ENCODE measurements at places on chromosomes 6 and 20.

- no peak for DNase-seq
Measured at GRCh38 chr6:41955412-41955811, 13.8 kb upstream of the CCND3 start.

- DNase-seq, result no peak
Measured at GRCh38 chr6:71499667-71500066, 211.1 kb downstream of the OGFRL1 start.

- no peak for DNase-seq
Measured at GRCh38 chr6:11609324-11610071, 71.9 kb downstream of the TMEM170B start.

- no peak for DNase-seq
Measured at GRCh38 chr6:64644024-64644423, 1008.4 kb downstream of the PHF3 start.

- DNase-seq, result peak; percentile 6
Measured at GRCh38 chr6:3569816-3570215, 113.0 kb upstream of the SLC22A23 start.

- DNase-seq, result no peak
Measured at GRCh38 chr6:13666194-13667105, 45.2 kb downstream of the RANBP9 start.

DNA sequence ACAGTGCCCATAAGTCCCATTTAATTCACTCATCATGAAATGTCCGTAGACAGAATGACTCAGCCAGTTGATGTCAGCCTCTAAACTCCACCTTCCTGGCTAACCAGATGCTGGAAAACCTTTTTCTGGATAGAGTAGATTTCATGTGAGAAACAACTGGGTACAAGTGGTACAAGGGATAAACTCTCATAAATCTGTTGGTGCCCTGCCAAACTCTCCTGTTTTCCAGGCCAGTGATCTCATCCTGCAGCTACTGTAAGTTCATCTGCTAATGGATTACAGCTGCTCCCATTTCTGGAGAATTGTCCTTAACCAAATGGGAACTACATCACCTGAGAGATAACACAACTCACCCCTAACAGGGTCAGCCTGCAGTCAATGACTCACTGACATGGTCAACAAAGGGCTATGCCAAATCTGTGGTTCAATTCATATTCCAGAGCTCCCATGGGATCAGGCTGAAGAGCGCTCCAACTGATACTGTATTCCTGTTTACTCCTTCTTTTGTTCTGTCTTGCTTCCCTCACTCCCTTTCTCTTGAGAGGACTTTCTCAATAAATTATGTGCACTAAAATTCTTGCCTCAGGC is 210.1 kb upstream of the HDDC2 start:
- DNase-seq, result peak; percentile 64

DNA sequence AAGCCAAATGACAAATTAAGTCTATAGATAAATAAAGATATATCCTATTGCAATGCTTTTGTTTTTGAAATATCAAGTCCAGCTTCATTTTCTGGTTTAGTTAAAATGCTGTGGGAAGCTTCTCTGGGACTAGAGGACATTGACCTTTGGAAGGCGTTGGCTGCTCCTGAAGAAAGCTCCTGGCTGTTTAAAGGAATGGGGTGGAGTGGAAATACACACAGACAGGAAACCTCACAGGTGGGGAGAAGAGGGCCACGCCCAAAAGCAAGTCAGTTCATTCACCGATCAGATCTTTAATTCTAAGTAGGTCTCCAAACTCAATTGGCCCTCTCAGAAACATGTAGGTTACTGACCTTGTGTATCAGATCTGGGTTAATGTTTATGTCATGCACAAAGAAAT is 59.6 kb downstream of the SPTLC3 start:
- no peak for DNase-seq

DNA sequence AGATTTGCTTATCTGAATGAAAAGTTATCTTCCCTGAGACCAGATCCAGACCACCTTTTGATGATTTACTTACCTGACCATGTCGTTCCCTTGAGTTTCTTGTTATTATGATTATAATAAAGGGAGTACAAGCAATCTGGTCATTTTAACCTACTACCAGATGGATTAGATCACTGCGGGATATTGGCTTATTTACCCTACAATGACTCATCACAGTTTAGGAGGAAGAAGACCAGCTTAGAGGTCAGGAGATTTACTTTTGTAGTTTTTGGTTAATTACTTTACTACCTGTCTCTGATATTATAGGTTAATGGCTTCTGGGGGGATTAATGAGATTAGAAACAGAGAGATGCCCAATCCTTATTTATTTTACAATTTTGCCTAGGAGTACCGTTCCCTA is 10.7 kb downstream of the PKIB start:
- no peak for DNase-seq

DNA sequence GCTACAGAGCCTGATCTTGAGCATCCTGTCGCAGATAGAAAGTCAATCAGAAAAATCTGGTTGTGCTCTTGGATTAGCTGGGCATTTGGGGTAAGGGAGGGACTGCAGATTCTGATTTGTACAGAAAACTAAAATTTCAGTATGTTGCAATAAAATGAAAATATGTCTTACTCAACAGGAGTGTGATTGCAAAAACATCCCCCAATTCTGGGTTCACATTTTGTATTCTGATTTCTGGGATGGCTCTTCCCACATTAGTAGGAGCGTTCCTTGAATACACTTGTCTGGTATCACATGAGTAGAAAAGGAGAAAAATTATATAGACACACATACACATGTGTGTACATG is 40.5 kb downstream of the PANK2 start:
- no peak for DNase-seq

- no peak for DNase-seq
Measured at GRCh38 chr6:74735304-74735703, 470.5 kb downstream of the COL12A1 start.

- no peak for DNase-seq
Measured at GRCh38 chr6:8075185-8075584, 11.0 kb upstream of the BLOC1S5 start.

DNA sequence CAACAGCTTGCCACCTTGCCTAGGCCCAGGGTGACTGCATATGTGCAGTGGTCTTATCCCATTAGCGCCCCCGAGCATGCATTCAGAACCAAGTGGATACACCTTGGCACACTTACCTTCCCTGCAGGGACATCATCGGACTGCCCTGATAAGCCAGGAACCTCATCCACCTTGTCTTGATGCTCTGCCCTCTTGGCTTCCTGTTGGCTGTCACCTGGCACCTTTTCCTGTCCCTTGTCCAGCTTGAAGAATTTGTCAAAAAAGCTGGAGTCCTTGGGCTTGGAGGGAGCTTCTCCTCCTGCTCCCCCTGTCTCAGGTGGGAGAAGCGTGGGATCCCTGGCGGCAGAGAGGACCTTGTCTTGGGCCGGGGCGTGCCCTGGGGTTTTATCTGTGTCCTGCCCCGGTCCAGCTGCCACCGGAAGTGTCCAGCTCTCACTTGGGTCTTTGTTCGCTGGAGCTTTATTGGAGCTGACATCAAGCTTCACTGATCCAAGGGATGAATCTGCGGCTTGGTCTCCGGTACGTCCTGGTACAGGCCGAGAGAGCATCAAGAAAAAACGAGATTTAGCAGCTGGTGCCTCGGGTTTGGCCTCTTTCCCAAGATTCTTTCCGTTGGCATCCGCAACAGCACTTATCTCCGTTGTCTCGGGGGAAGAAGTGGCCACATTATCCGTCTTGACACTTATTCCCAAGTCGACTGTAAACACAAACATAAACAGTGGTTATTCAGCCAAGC is 42.0 kb downstream of the BCAS1 start:
- no peak for DNase-seq

DNA sequence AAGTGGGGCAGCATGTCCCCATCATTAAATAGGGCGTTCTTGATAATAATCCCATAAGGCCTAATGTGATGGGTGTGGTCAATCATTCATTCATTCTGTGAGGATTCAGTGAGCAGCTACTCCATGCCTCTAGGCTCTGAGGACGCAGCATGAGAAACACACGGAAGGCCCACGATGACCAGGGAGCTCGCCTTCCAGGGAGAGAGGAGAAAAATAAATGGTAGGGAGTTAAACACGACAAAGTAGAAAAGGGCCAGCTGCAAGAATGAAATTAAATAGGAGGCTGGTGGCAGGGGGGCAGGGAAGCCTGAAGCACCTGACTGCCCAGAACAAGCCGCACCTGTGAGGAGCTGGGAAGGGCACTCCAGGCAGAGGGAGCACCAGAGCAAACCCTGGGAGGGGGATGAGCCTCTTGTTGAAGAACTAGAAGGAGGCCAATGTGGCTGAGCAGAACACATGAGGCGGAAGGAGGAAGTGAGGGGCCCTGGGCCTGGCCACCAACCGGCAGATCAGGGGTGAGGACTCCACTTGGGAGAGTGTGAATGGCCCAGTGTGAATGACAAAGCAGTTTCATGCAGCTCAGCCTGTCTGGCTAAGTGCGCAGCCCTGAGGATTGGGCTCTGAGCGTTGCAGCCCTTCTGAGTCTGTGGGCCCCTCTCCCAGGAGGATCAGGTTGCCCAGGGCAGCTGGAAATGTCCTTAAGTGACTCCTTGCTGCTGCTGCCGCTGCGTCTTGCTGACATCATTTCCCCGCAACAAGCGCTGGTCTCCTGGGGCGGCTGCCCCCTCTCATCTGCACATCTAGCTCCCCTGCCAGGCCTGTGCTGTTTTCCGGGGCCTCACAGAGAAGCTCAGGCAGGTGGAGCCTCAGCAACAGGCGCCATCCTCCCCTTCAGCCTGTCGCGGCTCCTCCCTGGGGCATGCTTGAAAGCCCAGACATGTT is 99.9 kb downstream of the CDH26 start:
- DNase-seq, result no peak

GRCh38 chr6:163804991-163805390 is 390.5 kb downstream of the QKI start:
- DNase-seq, result no peak

DNA sequence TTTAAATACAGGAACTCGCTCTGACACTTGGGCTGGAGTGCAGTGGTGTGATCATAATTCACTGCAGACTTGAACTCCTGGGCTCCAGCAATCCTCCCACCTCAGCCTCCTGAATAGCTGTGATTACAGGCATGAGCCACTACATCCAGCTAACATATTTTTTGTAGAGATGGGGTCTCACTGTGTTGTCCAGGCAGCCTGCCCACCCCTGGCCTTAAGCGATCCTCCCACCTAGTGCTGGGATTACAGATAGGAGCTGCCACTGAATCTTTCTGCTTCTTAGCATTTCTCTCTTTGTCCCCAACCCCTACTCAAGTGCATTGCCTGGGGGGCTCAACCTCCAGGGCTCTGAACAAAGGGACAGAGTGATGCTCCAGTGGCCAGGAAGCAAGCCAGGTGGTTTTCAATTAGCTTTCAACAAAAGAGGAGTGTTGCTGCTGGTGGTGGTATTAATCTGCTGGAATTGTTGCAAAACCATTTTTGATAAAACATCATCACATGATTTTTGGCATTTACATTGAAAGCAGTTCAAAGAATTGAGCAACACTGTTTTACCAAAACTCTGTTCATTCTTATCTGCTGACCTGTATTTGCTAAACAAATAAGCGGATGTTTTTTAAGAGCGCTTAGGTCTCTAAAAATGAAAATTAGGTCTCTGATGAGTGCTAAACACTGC is 40.4 kb upstream of the BPIFA2 start:
- DNase-seq, result no peak

- DNase-seq, result no peak
Measured at GRCh38 chr6:84772428-84773132, 8.2 kb upstream of the TBX18 start.

DNA sequence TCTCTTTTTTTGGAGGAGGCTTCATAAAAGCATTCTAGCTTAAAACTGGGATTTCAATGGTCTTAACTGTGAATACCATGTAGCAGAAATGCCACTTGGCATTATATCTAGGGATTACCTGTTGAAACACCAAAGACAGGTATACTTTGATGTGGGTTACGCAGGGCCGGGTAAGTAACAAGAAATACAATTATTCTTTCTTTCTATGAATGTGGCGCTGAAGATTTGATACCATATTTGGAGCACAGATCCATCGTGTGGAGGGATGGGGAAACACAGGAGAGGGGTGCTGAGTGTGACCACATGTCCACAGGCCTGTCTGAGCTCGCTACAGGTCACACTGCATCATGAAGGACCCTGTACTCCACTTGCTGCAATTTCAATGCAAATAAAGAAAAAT is 257.8 kb downstream of the GMPR start:
- no peak for DNase-seq

GRCh38 chr6:6319952-6320811 is at the start of gene F13A1:
Gene F13A1 (minus strand): TSS chr6:6320662. CDS start chr6:6318664, 1,998 bp downstream.
- DNase-seq, result no peak

DNA sequence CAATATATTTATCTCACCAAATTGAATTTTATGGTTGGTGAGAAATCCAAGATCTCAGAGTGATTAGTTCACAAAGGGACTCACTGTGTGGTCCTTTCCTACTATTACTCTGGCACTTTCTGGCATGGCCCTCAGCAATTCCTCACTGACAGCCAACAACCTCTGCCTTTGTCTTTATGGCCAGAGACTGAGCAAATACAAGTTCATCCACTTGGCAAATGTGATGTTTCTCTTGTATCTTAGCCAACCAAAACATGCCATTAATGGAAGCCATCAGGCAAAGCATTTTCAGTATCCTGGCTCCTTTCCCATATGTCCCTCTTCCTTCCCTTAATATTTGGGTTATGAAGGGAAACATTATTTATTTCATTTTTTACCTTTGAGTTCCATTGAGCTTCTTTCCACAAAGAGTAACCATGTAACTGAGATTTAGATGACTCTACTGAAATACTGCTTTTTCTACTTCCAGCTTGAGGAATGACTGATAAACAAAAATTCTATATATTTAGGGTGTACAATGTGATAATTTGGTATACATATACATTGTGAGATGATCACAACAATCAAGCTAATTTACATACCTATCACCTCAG is 30.8 kb upstream of the SMLR1 start:
- no peak for DNase-seq

- DNase-seq, result no peak
Measured at GRCh38 chr20:15498926-15499325, 1074.3 kb downstream of the KIF16B start.

DNA sequence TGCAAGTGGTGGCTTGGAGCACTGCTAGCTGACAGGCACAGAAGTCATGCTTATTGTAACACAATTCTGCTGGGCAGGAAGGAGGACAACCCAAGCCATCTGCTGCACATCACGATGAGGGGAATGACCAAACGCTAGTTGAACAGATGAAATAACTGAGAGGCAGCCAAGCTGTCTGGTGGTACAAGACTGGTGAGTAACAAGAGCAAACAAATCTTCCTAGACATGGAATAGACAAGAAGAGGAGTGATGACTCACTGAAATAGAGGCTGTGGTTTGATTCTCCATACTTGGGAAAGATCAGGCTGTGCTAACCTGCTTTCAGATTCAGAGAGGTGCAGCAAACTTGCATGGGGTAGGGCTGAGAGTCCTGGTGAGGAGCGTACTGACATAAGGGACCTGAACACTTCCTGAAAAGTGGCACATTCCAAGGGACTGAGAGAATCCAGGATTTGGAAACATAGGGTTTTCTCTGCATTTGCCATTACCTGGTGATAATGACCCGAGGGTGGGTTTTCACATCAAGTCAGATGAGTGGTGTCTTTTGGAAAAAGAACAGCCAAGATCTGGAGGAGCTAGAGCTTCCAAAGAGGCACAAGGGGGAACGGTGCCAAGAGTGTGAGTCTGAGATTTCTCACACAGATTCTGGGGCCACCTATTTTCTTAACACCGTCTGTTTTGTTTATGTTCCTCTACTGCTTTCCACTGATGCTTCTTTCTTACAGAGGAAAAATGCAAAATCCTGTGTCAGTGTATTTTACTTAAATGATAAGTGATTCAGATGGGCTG is 60.0 kb downstream of the PRL start:
- no peak for DNase-seq

Measured in NCI-H1694 (cell line).